Activated T-helper 2 cell treated with anti-CD3 and anti-CD28 coated beads, Interferon-gamma antibody, Interleukin-2, Interleukin-4, amounts not matched to agents 10 μg/mL and 5 μg/mL and 100 μg/mL, durations not matched to agents 14 hours and 24 hours and 36 hours (primary cell): ENCODE measurements at places on chromosomes 7 and 10. TPM values are rescaled to one million over a fixed set of nuclear protein-coding genes. Genes with fewer than 3 reads are reported as not detected.
A peak's percentile ranks its signal among the peaks of the same experiment; 100 is the strongest.

DNA sequence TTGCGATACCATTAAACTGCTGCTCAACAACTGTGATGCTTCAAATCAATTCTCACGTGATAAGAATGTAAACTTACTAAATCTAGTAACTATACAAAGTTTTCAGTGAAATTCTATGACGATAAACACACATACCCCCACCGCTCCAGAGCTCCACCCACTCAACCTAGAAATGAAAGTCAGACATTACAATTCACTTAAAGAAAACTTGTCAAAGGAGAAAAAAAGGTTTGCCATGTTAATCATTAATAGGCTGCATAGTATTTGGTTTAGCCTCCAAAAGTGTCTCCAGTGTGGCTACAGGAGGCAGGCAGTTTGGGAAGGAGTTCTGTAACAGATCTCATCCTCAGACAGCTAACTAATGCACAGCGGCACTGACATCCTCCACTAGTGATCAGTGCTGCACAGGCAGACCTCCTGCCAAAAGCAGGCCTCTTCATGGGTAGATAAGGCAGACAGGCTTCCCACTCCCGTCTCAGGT lies 3.1 kb downstream of the HERPUD2 start:
- peak; percentile 33 for DNase-seq

DNA sequence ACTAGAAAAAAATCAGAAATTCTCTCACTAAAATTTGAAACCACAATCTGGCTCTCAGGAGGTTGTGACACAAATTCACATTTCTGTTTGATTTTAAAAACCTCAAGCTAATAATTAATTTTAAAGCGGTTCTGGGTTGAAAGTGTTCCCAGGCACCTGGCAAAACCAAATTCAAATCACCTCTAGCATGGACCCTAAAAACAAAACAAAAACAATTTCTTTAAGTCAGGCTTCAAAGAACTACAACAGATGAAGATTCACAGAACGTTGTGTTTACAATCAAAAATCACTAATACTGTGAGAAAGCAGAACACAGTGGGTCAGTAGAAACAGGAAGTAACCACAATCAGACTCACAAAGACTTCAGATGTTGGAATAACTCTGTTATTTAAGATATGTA lies 7.2 kb upstream of the RELN start:
- no peak for DNase-seq

The LRRC61 gene
- total RNA-seq: 22.7 and 25.8 TPM in 2 replicates

The WNT2 gene
- total RNA-seq: not detected in 2 replicates

- DNase-seq: no peak
Observed at GRCh38 chr10:50991456-50992355, 82.6 kb upstream of the PRKG1 start.
